ENCODE measurements at places on chromosomes 2 and 18. TPM values are rescaled to one million over a fixed set of nuclear protein-coding genes. Genes with fewer than 3 reads are reported as not detected.

GRCh38 chr2:56118474-56118873 is 65.3 kb upstream of the CCDC85A start:
- H3K4me1 ChIP-seq: no peaks in the 10 kb centered on the region
- H3K27me3 ChIP-seq: no peaks in the 10 kb centered on the region
- no peak overlapping the region for H3K27ac ChIP-seq
- no peaks in the 10 kb centered on the region for H3K36me3 ChIP-seq
- H3K4me3 ChIP-seq: no peak overlapping the region
- DNase-seq: no peak

The RFTN2 gene
- 10.2 TPM for total RNA-seq

The SYT4 gene
- total RNA-seq: not detected

GRCh38 chr2:123502931-123503330 is 522.2 kb upstream of the CNTNAP5 start:
- no peaks in the 10 kb centered on the region for H3K4me1 ChIP-seq
- no peaks in the 10 kb centered on the region for H3K27me3 ChIP-seq
- no peak overlapping the region for H3K27ac ChIP-seq
- no peaks in the 10 kb centered on the region for H3K36me3 ChIP-seq
- peak; percentile 76 for DNase-seq

DNA sequence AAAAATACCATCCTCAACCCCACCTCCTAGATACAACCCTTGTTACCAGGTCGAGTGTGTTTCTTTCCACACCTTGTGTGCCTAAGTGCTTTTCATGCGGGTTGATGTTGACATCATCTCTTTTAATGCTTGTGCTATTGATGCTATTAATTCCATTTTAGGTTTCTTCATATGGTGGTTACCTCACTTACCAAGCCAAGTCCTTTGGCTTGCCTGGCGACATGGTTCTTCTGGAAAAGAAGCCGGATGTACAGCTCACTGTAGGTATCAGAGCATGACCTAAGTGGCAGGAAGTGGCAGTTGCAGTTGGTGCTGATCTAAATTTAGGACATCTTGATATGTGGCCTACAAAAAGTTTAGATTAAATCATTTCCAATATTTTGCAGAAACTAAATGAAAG is 149.9 kb upstream of the TTC39C start:
- no peak overlapping the region for H3K4me3 ChIP-seq
- H3K4me1 ChIP-seq: peaks cover 2% of the 10 kb centered on the region
- no peaks in the 10 kb centered on the region for H3K36me3 ChIP-seq
- DNase-seq: no peak

- H3K4me3 ChIP-seq: no peak overlapping the region
- no peak for DNase-seq
- no peaks in the 10 kb centered on the region for H3K4me1 ChIP-seq
- no peaks in the 10 kb centered on the region for H3K36me3 ChIP-seq
- H3K27me3 ChIP-seq: no peaks in the 10 kb centered on the region
These were observed 158.8 kb upstream of the KYNU start for GRCh38 chr2:142718576-142719155.

The TDRD15 gene
- not detected for total RNA-seq

DNA sequence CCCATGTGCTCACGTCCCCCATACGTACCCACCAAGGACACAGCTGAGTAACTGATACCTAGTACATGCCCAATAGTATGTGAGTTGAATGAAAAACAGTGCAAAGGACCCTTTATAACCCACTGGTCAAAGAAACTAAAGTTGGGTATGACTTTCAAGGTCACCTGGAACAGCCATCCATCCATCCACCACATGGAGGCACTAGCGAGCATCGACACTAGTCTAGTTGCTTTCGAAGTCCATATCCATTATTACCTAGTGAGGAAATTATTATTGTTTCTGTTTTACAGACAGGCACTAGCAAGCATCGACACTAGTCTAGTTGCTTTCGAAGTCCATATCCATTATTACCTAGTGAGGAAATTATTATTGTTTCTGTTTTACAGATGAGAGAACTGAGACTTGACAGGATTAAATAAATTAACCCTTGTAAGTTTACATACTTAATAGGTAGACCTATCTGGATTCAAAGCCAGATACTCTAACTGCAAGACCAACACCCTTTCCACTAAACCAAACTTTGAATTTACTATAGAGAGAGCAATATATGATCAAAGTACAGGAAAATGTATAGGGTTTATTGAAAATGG is 233.7 kb downstream of the METTL4 start:
- no peaks in the 10 kb centered on the region for H3K36me3 ChIP-seq
- H3K27me3 ChIP-seq: no peaks in the 10 kb centered on the region
- no peaks in the 10 kb centered on the region for H3K4me1 ChIP-seq
- no peak overlapping the region for H3K27ac ChIP-seq
- DNase-seq: no peak
